ENCODE measurements at places on chromosomes 12 and 14. TPM values are rescaled to one million over a fixed set of nuclear protein-coding genes. Genes with fewer than 3 reads are reported as not detected.

Gene FIGNL2
- 0.17 TPM for total RNA-seq

DNA sequence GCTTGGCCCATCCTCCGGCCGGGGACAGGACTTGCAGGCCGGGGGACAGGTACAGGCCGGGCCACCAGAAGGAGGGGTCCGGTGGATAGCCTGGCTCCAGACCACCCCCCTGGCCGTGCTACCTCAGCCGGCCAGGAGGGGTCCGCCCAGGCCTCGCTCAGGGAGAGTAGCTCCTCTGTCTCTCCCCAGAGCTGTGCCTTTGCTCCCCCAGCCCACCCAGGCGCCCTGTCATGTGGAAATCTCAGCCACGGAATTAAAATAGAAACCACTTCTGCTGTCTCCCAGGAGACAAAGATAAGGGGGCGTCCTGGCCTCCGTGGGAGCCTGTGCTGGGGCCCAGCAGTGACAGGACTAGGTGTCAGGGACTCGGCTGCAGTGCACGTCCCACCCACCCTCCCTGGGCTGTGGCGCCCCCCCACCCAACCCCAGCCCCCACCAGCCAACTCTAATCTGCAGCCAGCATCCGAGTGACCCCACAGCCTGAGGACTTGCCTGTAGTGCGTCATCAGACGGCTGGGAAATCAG is 3.3 kb upstream of the CRIP2 start:
- no peak for DNase-seq
- peaks cover 17% of the 10 kb centered on the region for H3K4me1 ChIP-seq
- H3K27me3 ChIP-seq = no peaks in the 10 kb centered on the region
- H3K36me3 ChIP-seq = peaks cover 13% of the 10 kb centered on the region

- no peak overlapping the region for H3K4me3 ChIP-seq
- no peaks in the 10 kb centered on the region for H3K27me3 ChIP-seq
- no peaks in the 10 kb centered on the region for H3K4me1 ChIP-seq
- no peak for DNase-seq
- H3K27ac ChIP-seq = no peak overlapping the region
- no peaks in the 10 kb centered on the region for H3K36me3 ChIP-seq
Measured at GRCh38 chr12:41992692-41993215, 151.9 kb downstream of the GXYLT1 start.

Gene SCNN1A
- total RNA-seq = 0.26 TPM

GRCh38 chr12:121719926-121720414 is 7.4 kb downstream of the TMEM120B start:
- H3K27me3 ChIP-seq = no peaks in the 10 kb centered on the region
- H3K36me3 ChIP-seq = no peaks in the 10 kb centered on the region
- no peak overlapping the region for H3K4me3 ChIP-seq
- peak; percentile 93 for DNase-seq
- H3K4me1 ChIP-seq = peaks cover 11% of the 10 kb centered on the region
- H3K27ac ChIP-seq = peak overlapping the region; percentile 68

Gene NTS
- not detected for total RNA-seq

GRCh38 chr12:129570796-129571400 is 332.9 kb downstream of the TMEM132D start:
- H3K27me3 ChIP-seq = no peaks in the 10 kb centered on the region
- H3K4me1 ChIP-seq = no peaks in the 10 kb centered on the region
- DNase-seq = no peak
- no peak overlapping the region for H3K27ac ChIP-seq

DNA sequence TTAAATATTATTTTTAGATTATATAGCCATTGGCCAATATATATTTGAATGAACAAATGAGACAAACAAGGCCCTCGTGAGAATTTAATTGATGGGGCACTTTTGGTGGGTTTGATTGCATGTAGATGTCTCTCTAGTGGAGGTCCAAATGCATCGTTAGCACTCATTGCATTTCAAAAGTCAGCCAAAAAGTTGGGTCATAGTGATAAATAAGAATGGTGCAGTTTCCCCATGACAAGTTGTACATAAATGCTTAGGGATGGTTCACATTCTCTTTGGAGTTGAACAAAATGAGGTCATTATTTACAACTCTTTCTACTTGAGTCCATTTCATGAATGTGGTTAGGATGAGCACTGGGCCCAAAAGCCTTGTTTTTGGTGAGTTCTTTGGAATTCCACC is 1.0 kb downstream of the BEST3 start:
- no peaks in the 10 kb centered on the region for H3K4me1 ChIP-seq
- no peak overlapping the region for H3K4me3 ChIP-seq
- no peaks in the 10 kb centered on the region for H3K27me3 ChIP-seq
- peak; percentile 14 for DNase-seq

GRCh38 chr12:108629151-108629550 is 4.5 kb downstream of the SELPLG start:
- H3K4me1 ChIP-seq = peaks cover 30% of the 10 kb centered on the region
- H3K4me3 ChIP-seq = no peak overlapping the region
- DNase-seq = no peak
- peak overlapping the region; percentile 87 for H3K27ac ChIP-seq

DNA sequence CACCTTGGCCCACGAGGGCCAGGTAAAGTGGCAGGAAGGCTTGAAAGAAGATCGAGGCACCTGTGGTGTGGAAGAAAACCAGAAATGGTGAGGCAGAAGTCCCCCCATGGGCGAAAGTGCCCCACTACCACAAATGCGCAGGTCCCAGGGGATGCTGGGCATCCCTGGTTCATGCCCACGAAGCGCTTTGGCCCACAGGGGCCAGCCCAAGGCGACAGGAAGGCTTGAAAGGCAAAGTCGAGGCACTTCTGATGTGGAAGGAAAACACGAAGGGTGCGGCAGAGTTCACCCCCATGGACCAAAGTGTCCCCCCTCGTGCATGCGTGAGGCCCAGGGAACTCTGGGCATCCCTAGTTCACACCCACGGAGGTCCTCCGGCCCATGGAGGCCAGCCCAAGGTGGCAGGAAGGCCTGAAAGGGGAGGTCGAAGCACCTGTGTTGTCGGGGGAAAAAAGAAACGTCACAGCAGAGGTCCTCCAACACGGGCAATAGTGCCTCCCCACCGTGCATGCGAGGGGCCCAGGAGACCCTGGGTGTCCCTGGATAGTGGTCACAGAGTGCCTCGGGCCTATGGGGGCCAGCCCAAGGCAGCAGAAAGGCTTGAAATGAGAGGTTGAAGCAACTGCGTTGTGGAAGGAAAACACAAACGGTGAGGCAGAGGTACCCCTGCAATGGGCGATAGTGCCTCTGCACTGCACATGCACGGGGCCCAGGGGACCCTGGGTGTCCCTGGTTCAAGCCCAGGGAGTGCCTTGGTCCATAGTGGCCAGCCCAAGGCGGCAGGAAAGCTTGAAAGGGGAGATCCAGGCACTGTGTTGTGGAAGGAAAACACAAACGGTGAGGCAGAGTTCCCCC is 373.9 kb downstream of the ALG10 start:
- no peaks in the 10 kb centered on the region for H3K36me3 ChIP-seq
- DNase-seq = no peak
- no peak overlapping the region for H3K4me3 ChIP-seq
- H3K4me1 ChIP-seq = no peaks in the 10 kb centered on the region
- no peaks in the 10 kb centered on the region for H3K27me3 ChIP-seq
- H3K27ac ChIP-seq = no peak overlapping the region
